ENCODE measurements at places on chromosomes 16 and 17.
A peak's percentile ranks its signal among the peaks of the same experiment; 100 is the strongest.

- DNase-seq, result no peak
Observed at GRCh38 chr17:77973953-77974352, 15.4 kb downstream of the TNRC6C start.

DNA sequence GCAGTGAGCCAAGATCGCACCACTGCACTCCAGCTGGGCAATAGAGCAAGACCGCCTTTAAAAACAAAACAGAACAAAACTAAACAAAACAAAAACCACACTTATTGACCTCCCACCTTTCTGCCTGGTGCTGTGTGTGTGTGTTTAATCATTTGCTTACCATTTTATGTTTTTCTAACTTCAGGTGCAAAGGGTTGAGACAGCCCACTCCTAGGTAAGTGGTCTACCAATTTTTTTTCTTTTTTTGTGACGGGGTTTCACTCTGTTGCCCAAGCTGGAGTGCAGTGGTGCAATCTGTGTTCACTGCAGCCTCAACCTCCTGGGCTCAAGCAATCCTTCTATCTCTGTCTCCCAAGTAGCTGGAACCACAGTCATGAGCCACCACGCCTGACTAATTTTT lies 65.8 kb downstream of the SALL1 start:
- no peak for DNase-seq

DNA sequence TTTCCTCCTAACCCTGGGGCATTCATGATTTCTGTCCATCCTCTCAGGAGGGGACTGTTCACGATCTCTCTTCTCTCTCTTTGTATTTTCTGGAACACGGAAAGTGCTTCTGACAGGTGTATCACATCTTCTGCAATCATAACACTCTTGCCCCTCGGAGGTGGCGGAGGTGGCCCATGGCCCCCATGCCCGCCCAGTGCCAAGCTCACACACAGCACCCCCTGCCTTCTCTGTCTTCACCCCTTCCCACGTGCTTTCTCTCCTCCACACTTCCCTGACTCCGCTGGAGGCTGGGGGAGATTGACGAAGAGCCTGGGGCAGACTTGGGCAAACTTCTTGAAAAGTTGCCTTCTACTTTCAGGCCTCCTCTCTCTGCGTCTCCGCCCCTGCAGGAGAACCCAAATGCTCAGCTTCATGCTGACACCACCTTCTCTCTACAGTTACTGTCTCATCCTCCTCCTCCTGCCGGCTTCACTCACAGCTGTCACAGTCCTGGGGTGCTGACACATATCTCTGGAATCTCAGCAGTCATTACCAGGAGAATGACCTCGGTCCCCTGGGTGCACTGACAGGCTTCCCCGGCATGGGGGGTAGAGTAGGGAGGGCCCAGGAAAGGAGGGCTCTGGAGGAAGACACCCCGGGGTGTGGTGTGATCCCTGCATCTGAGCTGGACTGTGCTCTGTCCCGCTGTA lies 127.1 kb downstream of the ENGASE start:
- peak; percentile 21 for DNase-seq

- no peak for DNase-seq
Observed at GRCh38 chr17:17300624-17301568, 2.3 kb upstream of the NT5M start.

DNA sequence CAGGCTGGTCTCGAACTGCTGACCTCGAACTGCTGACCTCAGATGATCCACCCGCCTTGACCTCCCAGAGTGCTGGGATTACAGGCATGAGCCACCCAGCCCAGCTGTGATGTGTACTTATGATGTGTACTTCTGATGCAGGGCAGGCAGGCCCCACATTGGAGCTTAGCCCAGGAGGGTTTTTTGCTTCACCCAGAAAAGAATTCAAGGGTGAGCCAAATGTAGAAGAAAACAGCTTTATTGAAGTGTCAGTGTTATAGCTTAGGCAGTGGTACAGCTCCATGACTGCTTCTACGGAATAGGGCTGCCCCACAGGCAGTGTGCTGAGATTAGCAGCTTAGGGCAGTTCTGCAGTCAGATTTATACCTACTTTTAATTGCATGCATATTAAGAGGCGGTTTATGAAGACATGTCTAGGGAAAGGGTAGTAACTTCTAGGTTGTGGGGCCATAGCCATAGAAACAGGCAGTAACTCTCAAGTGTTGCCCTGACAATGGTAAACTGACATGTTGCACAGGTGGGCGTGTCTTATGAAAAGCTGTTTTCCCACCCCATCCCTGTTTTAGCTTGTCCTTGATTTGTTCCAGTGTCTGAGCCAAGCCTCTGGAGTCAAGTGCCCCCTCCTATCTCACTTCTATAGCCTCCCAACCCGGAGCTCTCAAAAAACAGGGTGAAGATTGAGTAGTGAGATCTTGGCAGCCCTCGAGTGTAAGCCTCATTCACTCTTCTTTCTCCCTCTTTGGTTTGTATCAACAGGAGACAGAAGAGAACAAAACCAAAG lies 24.1 kb upstream of the POLR3E start:
- DNase-seq, result no peak

GRCh38 chr17:77872199-77872598 lies 86.3 kb upstream of the TNRC6C start:
- no peak for DNase-seq

GRCh38 chr16:48025359-48025758 lies 130.4 kb downstream of the ABCC12 start:
- no peak for DNase-seq

DNA sequence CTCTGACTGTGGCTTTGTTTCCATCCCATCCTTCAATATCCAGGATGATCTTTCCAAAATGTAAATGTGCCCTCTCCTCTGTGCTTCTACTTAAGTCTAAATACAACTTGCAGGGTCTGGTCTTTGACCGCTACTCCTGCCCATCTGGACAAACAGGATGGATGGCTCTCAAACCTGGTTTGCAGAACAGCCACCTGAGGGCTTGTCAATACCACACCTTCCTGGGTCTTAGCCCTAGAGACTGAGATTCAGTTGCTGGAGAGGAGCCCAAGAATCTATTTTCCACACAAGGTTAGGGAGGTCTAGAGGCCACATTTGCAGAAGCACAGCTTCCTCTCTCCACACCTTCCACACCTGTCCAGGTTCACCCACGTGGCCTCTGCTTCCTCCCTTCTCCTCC lies 1.9 kb upstream of the GRB7 start:
- no peak for DNase-seq

DNA sequence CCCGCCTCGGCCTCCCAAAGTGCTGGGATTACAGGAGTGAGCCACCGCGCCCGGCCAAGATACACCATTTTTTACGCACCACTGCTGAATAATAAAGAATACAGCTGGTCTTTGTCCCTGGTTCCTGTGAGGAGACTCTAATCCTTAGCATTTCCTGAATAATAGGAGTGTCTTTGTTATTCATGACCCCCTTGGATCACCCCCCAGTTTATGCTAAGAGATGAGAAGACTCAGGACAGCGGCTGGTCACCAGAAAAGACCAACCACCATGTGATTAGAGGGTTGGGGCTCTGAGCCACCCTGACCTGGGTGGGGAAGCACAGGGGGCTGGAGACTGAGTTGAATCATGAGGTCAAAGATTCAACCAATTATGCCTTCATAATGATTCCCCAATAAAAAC lies 17.3 kb downstream of the PHLPP2 start:
- no peak for DNase-seq

DNA sequence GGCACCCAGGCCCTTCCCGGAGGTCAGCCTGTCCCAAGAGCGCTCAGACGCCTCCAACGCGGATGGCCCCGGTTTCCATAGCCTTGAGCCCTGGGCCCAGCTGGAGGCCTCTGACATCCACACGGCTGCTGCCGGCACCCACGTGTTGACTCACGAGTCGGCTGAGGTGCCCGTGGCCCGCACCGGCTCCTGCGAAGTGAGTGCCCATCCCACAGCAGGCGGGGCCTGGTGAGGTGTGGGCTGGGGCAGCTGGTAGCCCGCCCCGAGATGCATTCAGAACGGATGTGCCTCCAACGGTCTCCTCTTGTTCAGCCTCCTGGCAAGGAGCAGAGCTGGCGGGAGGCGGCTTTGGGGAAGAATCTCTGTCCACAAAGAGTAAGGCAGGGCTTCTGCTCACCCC lies 2.7 kb downstream of the WDR90 start:
- no peak for DNase-seq

DNA sequence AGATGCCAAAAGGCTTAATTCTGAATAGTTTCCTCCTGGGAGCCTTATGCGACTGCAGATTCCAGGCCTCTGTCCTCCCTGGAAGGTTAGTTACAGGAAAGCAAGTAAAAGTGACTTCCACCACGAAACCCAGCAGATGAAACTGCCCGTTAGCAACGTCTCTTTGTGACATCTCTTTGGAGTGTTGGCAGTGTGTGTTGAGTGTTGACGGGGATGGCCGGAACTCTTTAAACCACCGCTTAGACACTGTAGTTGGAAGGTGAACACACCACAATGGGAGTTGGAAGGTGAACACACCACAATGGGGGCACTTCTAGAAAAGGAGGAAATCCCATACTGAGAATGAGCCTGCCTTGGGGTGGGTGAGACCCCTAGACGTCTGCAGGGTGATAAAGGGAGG lies 858 bp downstream of the SKAP1 start:
- DNase-seq, result no peak

DNA sequence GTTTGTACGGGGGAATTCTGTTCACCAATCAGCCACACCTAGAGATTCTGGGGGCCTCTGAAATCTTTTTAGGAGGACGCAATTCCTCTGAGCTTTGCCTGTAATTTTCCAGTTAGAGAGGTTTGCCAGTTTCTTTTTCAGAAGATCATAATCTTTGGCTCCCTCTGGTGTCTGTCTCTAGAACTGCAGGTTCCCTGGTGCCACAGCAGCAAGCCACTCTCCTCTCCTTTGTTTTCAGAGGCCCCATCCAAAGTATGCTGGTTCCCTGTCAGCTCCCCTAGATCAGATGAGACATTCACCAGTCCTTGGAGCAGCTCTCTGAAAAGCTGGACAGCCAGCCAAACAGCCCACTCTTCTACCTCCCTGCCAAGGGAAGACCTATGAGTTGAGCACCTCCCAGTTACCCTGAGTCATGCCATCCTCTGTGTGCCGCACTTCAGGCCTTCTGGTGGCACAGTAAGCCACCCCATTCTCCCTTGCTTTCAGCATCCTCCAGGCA lies 36.1 kb downstream of the RNF112 start:
- DNase-seq, result no peak

DNA sequence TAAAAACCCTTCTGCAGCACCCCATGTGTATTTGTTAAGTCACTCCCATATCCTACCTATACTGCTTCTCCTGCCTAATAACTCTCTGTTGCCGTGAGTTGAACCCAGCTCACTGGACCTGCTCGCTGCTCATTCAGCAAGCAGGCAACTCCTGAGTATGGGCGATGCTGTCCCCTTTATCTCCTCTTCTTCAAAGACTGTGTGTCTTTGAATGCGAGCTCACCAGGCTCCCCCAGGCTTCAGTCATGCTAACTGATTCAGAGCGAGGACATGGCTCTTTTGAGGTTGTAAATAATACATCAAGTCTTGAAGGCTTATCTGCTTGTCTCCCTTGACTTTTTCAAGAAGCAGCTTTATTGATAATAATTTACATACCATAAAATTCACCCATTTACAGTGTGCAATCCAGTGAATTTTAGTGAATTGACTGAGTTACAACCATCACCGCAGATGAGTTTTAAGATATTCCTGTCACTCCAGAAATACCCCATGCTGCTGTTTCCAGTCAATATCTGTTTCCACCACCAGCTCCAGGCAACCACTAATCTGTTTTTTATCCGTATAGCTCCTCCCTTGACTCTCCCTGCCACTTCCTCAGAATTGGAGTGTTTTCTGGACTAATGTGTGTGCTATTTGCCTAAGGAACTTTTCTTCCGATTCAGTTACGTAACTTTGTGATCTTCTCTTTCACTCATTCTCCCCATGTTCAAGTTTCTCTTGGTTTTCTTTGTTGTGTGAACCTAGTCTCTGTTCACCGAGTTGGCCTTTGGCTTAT lies 132.2 kb downstream of the SPECC1 start:
- no peak for DNase-seq

- DNase-seq, result no peak
Observed at GRCh38 chr16:3045758-3046640, at the start of gene MMP25. Gene MMP25 (plus strand): TSS chr16:3046561. CDS start chr16:3046918, 357 bp downstream.

- no peak for DNase-seq
Observed at GRCh38 chr16:56697456-56698155, 15.3 kb downstream of the MT1X start.

- no peak for DNase-seq
Observed at GRCh38 chr17:38533866-38534497, 71.8 kb downstream of the SRCIN1 start.

DNA sequence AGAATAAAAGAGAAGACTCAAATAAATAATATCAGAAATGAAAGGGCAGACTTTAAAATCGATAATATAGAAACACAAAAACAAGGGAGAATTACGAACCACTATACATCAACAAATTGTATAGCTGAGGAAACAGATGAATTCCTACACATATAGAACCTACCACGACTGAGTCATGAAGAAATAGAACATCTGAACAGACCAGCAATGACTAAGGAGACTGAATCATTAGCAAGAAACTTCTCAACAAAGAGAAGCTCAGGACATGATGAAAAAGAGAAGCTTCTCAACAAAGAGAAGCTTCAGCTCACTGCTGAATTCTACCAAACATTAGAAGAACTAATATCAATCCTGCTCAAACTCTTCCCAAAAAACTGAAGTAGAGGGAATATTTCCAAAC lies 255.9 kb downstream of the CEP112 start:
- no peak for DNase-seq

DNA sequence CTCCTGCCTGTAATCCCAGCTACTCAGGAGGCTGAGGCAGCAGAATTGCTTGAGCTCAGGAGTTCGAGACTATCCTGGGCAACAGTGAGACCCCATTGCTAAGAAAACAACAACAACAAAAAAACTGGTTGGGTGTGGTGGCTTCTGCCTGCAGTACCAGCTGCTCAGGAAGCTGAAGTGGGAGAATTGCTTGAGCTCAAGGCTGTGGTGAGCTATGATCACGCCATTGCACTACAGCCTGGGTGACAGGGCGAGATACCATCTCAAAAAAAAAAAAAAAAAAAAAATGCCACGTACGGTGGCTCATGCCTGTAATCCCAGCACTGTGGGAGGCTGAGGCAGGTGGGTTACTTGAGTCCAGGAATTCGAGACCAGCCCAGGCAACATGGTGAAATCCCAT lies 34.1 kb downstream of the NME2 start:
- DNase-seq, result no peak

- no peak for DNase-seq
Observed at GRCh38 chr17:21193031-21193430, 20.9 kb downstream of the TMEM11 start.

DNA sequence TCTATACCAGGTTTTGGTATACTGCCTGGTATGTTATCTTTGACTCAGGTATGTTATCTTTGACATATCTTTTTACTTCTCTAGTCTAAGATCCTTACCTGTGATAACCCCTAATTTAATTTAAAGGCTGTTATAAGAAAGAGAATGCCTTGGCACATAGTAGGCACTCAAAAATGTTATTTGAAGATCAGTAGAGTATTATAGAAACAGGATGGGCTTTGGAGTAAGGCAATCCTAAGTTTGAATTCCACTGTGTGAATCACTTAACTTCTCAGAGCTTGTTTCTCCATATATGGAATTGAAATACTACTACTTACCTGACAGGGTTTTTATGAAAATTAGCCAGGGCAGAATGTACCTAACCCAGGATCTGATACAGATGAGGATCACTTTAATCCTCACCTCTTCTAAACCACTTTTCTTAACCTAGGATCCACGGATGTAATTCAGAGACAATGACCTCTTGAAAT lies 1.2 kb downstream of the BRIP1 start:
- DNase-seq, result no peak

- no peak for DNase-seq
Observed at GRCh38 chr16:67675999-67676398, 9.4 kb downstream of the C16orf86 start.
